Fibroblast of skin of left biceps (primary cell): ENCODE measurements at places on chromosomes 16 and 17.

GRCh38 chr16:79099716-79100115, 500.8 kb downstream of the MAF start:
- no peak for DNase-seq

DNA sequence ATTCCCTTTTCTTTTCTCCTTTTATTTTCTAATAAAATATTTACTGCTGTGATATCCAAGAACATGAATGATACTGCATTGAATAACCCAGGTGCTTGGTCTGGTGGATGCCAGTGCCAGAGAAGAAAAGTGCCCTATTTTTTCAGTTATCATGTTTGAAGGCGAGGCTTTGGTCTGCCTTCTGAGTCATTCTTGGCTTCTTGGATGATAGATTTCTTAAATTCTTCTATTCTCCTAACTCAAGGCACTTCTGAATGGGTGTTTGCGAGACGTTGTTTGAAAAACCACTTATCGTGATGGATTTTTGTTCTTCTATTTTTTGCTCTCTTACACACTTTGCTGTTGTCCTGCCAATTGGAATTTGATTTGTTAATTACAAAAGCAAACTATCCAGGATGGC, 66.7 kb downstream of the FTO start:
- no peak for DNase-seq

GRCh38 chr16:83970430-83970815, 2.4 kb downstream of the NECAB2 start:
- no peak for DNase-seq

- DNase-seq = peak; percentile 89
Observed at GRCh38 chr17:50094753-50095619, at the start of gene PDK2. TSS of gene PDK2 (plus strand) at chr17:50095351. CDS start at chr17:50095436, 85 bp downstream.

GRCh38 chr17:78706271-78706915, 75.7 kb downstream of the CYTH1 start:
- DNase-seq = no peak

DNA sequence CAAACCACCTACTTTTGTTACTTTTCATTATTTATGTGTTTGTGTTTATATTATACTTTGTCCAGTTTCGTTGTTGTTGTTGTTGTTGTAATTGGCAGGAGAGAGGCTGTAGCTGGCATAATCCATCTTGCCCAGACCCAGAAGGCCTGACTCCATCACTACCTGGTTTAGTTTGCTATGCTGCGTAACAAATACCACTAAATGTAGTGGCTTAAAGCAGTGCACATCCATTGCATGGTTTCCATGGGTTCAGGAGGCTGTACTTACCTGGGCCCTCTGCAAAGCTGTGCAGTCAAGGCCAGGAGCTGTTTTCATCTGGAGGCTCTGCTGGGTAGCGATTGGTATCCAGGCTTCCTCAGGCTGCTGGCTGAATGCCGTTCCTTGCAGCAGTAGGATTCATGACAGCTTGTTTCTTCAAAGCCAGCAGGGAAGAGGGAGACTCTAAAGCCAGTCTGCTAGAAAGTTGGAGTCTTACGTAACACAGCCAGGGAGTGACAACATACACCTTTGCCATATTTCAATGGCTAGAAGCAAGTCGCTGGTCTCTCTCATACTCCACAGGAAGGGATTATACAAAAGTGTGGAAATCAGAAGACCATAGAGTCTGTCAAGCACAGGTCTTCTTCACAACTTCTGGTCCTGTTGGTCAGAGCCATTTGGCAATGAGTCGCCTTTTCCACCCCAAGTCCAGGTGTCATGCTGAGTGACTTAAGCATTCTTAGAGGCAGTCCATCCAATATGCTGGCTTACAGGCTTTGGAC, 41.1 kb downstream of the TNRC6C start:
- no peak for DNase-seq

GRCh38 chr16:70589998-70590471, 56.3 kb upstream of the IL34 start:
- DNase-seq = peak; percentile 39

DNA sequence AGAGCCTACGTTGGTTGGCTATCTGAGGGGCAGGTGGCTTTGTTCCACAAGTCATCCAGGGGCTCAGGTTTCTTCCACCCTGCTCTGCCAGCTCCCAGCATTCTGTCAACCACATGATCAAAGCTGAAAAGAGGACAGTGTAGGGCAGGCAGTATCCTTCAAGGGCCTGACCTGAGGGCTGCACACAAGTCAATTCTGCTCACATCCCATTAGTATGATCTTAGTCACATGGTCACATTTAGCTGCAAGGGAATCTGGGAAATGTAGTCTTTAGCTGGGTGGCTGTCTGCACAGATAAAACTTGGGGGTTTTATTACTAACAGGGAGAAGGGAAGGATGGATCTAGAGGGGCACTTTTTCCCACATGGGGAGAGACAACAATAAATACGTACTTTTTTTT, 97.3 kb downstream of the SALL1 start:
- DNase-seq = no peak

DNA sequence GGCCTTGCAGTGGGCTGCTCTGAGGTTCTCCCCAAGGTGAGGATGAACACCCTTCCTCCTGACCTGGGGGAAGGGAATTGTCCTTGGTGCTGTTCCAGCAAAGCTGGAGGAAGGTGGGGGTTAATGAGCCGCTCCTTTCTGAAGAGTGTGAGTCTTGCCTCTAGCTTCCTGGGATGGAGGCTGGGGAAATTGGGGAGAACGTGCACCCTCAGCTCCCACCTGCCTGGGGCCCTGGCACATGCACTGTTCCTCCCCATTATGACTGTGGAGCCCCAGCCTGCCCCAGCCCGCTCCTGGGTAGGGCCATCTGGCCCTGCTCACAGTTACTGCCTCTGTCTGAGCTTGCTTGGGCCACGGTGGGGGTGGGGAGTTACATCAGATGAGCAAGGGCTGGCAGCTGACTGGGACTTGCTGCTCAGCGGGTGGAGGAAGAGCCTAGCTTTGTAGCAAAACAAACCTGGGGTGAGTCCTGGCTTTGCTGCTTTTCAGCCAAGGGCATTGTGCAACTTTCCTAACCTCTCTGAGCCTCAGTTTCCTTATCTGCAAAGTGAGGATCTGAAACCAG, 11.1 kb downstream of the TNS4 start:
- DNase-seq = no peak

DNA sequence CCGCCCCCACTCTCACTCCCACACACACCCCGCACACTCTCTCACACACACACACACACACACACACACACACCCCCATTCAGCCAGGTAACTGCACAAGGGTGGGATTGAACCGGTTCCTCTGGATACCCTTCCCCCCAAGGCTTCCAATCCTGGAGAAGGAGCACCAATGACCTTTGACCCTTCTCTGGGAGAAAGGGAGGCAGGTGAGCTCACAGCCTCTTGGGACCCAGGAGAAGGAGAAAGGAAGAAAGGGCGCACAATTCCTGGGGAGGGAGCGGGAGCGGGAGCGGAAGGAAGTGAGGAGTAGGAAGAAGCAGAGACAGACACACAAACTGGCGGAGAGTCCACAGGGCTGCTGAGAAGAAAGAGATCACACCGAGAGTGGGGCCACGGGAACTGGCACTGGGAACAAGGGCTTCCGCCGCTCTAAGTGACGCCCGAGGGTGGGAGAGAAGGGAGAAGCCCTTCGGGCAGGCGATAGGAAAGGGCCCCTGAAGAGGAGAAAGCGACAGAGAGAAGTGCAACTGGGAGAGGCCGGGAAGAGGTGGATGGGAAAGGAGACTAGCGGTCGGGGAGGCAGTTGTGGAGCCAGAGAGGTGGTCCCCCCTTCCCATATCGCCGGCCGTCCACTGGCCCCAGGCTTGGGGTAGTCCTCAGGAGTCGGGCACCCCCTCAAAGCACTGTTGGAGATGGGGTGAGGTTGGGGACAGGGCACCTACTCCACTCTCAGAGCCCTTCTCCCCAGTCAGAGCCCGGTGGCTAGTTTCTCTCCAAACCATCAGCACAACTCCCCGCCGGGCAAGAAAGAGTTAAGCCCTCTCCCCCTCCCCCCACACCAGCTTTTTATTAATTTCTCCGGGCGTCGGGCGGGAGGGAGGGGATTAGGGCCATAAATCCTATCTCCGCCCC, 1.3 kb downstream of the SAMD14 start:
- no peak for DNase-seq

DNA sequence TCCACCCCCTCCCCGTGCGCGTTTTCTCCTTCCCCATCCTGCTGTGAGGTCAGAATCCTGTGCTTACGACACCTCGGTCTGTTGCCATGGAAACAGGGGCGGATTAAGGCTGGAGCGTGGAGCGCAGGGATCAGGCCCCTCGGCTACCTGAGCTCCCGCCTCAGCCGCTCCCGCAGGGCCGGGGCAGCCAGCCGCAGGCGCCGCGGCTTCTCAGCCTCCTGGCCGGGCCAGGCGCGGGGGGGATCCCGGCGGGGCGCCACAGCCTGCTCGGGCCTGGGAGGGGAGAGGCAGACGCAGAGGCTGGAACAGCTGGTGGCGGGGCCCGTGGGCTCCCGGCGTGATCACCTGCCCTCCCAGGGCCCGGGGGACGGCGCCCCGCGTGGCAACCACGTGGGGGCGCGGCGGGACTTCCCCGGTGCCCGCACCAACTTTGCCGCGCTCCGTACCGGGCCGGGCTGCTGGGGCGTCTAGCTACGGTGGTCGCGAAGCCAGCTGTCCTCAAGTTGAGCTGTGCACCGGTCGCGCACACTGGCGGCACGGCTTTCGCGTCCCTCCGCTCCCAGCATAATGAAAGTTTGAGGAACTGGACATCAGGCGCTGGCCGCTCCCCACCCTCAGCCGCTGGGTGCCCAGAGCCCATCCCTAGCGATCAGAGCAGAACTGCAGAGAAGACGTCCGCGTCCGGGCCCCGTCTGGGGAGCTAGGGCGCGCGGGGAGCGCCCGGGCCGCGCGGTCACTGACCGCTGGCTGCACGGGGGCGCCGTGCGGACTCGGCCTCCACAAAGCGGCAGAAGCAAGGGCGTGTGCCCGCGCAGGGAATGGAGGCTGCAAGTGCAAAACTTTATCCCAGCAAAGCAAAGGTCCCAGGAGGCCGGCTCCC, 1.2 kb downstream of the RTN4RL1 start:
- DNase-seq = no peak

GRCh38 chr16:1151424-1152122, 1.3 kb upstream of the CACNA1H start:
- DNase-seq = no peak
